Head of caudate nucleus (tissue), 42 donors: ENCODE measurements at places on chromosomes 4 and X.

DNA sequence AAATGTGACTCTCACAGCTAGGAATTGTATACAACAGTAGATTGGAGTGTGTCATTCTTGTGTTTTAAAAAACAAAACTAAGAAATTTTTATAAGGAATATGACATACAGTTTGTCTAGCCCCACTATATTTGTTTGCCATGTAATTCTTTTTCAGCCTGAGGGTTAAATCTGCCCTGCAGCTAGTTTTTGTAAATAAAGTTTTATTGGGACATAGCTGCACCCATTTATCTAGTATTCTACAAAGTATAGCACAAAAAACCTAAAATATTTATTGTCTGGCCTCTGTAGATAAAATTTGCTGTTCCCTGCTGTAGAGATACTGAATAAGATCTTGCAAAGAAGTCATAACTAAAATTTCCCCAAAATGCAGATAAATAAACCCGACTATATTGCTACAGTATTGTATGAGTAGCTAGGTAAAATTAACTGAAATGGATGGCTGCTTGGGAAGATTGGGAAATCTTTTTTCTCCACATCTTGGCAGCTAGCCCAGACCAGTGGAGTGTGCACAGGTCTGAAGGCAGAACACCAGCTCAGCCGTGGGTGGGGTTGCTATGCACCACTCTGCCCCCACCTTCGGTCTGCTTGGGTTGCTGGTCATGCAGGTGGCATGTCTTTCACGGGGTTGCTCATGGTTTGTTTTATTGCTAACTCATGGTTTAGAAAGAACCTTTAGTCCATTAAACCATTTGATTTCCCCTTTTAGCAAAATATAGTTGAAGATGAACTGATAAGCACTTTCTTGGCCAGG, 127.9 kb downstream of the KLHL8 start:
- peak; percentile 61 for DNase-seq

DNA sequence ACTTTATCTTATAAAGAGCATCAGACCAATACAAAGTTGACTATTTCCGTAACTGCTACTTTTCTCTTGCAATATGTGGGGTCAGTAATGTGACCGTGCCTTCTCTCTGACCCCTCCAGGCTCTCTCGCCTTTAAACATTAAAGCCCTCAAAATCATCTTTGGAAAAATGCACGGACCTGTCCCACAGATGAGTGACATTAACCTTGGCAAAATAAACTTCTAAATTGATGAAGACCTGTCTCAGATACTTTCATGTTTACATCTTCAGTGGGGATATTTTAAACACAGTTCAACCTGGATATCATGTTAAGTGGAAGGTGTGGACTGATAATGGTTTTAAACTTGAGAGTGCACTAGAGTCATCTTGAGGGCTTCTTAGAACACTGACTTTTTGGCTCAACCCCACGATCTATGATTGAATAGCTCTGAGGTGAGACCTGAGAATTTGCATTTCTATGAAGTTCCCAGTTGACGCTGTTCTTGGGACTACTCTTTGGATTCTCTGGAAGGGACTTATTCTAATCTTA, 26.7 kb upstream of the CXCL3 start:
- no peak for DNase-seq

GRCh38 chr4:182835006-182835740, 82.0 kb downstream of the DCTD start:
- peak; percentile 27 for DNase-seq

GRCh38 chrX:22159071-22159470, 113.6 kb upstream of the CBLL2 start:
- no peak for DNase-seq

DNA sequence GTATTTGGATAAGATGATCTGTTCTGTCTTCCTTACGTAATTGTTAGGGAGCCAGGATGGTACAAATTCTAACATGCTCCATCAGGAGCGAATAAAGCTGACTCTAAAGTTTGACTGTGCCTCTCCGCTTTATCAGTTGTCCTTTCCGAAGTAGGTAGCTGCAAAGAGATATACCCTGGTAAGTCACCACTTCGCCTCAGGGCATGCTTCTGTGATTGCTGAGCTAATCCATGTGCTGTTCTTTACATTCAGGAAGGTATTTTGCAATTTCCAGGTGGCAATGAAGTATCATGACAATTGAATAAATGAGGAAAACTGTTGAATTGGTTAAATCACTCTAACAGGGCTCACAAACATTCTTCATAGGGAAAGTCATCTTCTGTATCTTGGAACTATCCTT, 38.9 kb downstream of the KIT start:
- no peak for DNase-seq
